Fibroblast of the conjunctiva (primary cell): ENCODE measurements at places on chromosomes 1 and 21.
A peak's percentile ranks its signal among the peaks of the same experiment; 100 is the strongest.

GRCh38 chr1:212070720-212071302 is 35.3 kb downstream of the DTL start:
- DNase-seq = peak; percentile 43

GRCh38 chr1:171801487-171801891 is 20.0 kb downstream of the METTL13 start:
- DNase-seq = peak; percentile 23

GRCh38 chr1:12475947-12476346 is 142.1 kb downstream of the DHRS3 start:
- DNase-seq = no peak

DNA sequence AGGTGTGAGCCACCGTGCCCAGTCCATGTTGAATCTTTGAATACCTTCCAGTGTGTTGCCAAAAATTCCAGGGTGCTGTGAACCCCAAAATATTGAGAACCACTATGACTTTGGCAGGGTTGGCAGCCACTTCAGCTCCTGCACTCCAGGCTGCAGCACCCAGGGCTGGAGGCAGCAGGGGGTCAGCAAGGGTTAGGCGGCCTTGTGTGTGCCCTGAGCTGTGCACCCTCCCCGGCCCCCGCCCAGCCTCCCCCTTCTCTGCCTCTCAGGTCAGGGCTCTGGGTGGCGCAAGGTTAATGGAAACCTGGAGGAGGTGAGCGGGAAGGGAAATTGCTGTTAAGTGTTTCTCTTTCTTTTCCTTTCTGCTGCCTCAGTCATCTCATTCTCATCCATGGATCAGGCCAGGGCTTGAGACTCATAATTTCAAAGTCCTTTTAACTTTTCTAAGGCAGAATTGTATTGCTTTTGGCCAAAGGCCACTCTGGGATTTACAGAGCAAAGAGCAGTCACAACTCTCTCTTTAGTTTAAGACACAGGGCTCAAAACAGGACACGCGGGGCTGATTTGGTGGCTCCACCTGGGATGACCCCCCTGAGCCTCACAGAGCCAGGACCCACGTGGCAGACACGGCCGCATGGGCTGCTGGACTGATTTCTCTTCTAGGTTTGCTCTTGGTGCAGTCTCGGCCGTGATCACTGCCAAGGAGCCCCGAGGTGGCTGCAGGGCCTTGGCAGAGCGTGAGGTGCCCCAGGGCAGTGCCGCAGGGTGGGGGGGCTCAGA is 212.3 kb downstream of the PTPRU start:
- DNase-seq = no peak

DNA sequence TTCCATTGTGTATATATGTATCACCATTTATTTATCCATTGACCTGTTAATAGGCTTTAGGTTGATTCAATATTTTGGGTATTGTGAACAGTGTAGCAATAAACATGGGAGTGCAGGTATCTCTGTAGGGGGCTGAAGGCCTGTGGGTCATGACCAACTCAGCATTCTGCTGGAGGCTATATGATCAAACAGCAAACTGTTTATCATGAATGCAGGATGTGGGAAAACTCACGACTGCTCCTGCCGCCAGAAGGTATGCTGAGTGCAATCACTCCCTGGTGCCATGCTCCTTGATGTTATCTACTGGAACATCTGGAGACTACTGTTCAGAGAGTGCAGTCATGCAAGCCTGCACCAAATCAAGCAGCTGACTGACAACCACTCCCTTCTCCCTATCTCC is 275.2 kb downstream of the COL11A1 start:
- no peak for DNase-seq

DNA sequence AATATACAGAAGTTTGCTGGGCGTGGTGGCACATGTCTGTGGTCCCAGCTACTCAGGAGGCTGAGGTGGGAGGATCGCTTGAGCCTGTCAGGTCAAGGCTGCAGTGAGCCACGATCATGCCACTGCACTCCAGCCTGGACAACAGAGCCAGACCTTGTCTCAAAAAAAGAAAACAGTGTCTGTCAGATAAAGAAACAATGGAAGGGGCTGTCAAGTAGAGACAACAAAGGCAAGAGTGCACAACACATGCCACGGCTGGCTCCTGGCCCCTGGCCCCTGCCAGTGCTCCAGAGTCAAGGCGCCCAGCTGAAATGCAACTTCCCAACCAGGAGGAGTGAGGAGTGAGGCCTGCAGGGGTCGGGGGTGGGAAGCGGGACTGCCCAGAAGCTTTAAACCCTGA is 32.6 kb downstream of the PRDM15 start:
- no peak for DNase-seq
